ENCODE measurements at places on chromosomes 16 and 17.

DNA sequence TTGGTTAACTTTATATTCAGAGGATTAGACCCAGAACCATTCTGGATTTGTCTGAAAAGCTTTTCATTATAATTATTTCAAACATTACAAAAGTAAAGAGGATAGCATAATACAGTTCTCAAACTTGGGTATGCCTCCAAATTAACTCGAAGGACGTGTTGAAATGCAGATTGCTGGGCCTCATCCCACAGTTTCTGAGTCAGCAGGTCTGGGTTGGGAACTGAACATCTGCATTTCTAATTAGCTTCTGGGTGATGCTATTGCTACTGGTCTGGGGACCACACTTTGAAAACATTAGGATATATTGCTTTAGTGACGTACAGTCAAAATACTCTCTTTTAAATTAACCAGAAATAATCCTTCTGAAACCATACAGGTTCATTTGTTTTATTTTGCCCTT, 10.0 kb downstream of the TPPP3 start:
- no peak for DNase-seq

DNA sequence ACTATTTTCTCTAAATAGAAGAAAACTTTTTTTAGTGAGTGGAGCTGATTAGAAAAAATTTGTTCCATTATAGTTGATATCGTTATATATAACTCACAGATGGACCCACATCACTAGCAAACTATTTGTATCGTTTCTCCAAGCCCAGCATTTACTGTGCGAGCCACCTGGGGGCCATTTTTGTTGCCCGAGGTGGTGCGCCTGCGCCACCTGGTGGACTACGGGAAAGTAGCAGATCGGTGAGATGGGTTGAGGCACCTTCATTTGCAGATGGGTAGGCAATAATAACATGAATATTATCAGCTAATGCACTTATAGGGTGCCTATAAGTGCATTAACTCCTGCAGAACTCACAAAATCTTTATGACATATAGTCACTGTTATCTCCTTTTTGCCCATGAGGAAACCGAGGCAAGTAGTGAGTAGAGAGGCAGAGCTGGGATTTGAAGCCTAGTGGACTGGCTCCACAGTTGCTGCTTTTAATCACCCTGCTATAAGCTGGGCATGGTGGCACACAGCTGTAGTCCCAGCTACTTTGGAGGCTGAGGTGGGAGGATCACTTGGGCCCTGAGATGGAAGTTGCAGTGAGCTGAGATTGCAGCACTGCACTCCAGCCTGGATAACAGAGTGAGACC, 23.2 kb upstream of the NTN1 start:
- DNase-seq: no peak

DNA sequence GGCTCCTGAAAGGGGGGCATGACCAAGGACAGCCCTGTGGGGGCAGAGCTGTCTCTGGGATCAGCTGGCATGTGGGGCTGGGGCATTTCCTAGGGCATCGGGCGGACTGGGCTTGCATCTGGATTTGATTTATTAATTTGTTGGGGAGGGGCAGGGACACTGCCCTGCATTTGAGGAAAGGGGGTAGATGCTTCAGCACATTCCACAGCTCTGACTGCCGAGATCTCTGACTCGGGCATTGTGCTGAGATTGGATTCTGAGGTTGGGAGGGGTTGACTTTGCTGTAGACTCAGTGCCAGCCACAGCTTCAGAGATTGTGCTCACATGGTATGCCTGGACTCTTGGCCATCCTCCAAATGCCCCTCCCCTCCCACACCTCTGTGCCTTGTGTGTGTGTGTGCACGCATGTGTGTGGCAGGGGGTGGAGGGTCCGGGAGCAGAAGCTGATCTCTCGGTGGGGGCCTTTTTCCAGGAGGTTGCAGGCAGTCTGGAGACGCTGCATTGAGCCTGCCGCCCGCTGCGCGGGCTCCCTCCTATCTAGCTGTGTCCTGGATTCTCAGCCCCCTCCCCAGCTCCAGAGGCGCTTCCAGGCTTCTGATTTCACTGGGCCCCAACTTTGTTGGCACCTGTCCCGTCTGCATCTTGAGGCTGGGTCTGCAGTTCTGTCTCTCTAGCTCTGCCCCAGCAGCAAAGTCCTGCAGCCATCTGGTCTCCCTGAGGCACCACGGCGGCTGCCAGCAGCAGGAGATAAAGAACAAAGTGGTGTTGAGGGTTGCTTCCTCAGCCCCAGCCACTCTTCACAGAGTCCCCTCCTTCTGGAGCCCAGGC, 14.9 kb downstream of the IGFBP4 start:
- DNase-seq: no peak

- no peak for DNase-seq
Measured at GRCh38 chr16:27642756-27643155, 92.8 kb downstream of the KATNIP start.

DNA sequence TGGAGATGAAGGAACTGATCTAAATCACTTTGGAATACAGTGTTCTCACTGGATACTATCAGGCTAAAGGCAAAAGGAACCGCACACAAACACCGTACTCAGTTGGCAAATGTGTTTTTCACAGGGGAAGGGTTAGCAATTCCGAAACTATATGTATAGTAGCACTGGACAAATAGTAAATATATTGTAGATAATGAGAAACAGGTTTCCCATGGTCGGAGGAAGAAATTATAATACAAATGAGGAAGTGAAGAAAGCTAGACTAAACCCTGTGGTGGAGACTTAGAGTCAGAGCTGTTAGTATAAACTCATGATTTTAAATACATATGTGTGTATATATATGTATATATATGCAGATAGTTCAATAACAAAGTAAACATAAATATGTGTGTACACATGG, 414.1 kb upstream of the SALL1 start:
- no peak for DNase-seq

- no peak for DNase-seq
Measured at GRCh38 chr17:30554839-30555751, 77.9 kb downstream of the GOSR1 start.

GRCh38 chr16:66020046-66020445, 346.4 kb upstream of the CDH5 start:
- DNase-seq: no peak

GRCh38 chr17:7190276-7190917, 11.2 kb upstream of the ASGR1 start:
- no peak for DNase-seq

GRCh38 chr17:79658811-79659207, 48.0 kb upstream of the RBFOX3 start:
- no peak for DNase-seq

- DNase-seq: no peak
Measured at GRCh38 chr16:88781140-88782077, 3.6 kb downstream of the PIEZO1 start.

DNA sequence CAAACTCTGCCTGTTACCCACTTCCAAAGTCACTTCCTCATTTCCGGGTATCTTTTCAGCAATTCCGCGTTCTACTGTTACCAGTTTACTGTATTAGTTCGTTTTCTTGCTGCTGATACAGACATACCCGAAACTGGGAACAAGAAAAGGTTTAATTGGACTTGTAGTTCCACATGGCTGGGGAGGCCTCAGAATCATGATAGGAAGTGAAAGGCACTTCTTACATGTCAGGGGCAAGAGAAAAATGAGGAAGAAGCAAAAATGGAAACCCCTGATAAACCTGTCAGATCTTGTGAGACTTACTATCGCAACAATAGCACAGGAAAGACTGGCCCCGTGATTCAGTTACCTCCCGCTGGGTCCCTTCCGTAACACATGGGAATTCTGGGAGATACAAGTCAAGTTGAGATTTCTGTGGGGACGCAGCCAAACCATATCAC, 30.9 kb downstream of the PAFAH1B1 start:
- DNase-seq: no peak

DNA sequence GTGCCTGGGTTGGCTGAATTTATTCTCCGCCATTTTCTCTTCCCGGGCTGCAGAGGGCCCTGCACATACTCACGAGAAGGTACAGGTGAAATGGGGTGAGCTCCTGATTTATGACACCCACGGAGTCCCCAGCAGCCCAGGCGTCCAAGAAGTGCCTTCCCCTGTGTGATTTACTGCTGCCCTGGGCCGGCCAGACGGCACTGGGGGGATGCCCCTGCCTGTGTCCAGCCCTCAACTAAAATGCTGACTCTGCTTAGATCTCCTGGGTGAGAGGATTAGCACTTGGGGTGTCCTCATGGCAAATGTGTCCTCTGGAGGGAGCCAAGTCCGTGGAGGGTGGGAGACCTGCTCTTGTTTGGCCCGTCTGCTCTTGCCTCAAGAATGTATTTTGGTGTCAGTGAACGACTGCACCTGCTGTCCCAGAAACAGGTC, 132.4 kb downstream of the MAF start:
- no peak for DNase-seq

DNA sequence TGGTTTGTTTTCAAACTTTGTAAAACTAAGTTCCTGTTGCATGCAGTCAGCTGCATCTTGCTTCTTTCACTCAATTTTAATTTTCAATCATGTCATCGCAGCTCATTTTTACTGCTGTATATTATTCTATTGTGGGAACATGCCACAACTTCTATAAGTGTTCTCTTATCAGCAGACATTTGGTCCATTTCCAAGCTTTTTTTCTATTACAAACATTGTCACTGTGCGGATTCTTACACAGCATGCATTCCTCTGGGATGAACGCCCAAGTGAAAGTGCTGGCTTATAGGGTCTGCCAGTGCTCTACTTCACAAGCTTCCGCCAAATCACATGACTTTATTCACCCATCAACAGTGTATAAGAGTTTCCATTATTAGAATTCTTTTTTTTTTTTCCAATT, 22.7 kb downstream of the GINS3 start:
- DNase-seq: no peak

GRCh38 chr16:54060599-54061421, 225.8 kb downstream of the IRX3 start:
- no peak for DNase-seq

- DNase-seq: no peak
Measured at GRCh38 chr16:69927056-69927757, 23.9 kb upstream of the CLEC18A start.

DNA sequence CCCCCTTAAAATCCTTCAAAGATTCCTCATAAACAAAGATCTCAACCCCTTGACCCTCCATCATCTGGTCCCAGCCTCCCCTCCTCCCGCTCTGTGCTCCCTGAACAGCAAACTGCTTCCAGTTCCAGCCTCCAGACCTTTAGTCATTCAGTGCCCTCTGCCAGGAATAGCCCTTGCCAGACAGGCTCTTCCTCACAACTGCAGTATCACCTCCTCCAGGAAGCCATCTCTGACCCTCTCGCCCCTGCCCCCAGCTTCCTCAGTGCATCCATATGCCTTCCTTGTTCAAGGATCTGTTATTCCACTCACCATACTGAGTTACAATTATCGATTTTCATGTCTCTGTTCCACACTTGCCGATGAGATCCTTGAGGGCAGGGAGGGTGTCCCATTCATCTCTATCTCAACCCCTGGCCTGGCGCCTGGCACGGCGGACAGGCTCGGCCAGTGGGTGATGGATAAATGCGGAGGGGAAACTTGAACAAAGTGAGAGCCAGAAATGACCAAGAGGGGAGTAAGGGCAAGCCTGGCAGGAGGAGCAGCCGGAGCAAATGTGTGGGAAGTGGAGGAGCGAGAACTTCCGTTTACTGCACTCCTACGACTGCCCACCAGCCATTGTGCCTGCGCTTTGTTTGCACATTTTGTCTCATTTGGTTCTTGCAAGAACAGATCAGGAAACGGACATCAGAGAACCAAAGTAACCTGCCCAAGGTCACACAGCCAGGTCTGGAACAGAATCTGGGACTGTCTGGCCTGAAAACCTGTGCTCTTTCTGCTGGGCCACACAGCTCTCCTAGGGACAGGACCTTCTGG, 2.0 kb upstream of the NXPH3 start:
- DNase-seq: no peak
